ENCODE measurements at places on chromosomes 2 and 18.

- DNase-seq = no peak
Observed at GRCh38 chr2:26874514-26874913, 26.6 kb downstream of the DPYSL5 start.

GRCh38 chr2:222656526-222657446 lies 894 bp upstream of the FARSB start:
- DNase-seq = no peak

- no peak for DNase-seq
Observed at GRCh38 chr18:63619661-63620060, 24.4 kb downstream of the SERPINB4 start.

- DNase-seq = no peak
Observed at GRCh38 chr2:104850361-104851290, 3.3 kb upstream of the POU3F3 start.

DNA sequence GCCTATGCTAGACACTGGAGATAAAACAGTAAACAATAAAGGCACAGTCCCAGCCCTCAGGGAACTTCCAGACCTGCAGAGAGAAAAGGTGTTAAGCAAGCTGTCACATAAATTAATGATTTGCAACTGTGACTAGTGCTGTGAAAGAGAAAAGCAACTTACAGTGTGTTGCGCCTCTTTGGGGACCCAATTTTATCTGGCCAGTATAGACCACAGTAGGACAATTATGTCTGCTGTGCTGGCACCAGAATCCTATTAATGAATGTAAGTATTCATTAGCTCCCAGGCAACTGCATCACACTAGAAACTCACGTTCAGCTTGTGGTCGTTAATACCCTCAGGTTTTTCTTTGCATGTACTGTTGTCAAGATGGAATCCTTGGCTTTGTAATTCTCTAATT lies 55.3 kb upstream of the CHST9 start:
- DNase-seq = no peak

DNA sequence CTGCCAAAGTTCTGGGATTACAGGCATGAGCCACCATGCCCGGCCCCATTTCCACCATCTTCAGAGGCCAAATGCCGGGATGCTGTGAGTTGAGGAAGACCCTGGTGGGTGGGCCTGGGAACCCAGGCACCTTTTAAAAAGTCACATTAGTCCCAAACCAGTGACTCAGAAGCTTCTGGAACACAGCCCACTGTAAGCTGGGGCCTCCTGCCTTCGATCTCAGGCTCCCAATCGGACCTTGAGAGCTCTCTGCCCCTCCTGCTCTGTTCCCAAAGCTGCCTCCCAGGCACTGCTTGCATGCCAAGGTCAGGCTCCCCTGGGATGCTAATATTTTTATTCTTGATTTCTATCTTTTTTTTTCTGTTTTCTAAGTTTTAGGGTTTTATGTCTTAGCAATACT lies 4.2 kb downstream of the ADCY3 start:
- DNase-seq = no peak

DNA sequence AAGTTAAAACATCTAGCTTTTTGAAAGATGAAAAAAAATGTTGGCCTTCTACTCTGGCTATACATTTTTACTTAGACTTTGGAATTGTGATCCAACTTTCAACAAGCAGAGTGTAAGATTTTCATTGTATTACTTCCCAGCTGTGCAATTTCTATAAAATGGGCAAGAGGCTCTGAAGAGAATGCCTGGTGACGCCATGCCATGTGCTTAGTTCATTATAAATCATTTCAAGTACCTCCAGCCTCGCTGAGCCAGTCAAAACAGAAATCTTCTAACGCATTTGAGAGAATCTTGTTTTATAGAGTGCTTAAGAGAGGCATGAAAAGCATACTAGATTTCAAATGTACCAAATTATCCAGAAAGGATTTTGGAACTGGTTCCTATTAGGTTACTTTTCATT lies 10.1 kb upstream of the STK17B start:
- DNase-seq = no peak

DNA sequence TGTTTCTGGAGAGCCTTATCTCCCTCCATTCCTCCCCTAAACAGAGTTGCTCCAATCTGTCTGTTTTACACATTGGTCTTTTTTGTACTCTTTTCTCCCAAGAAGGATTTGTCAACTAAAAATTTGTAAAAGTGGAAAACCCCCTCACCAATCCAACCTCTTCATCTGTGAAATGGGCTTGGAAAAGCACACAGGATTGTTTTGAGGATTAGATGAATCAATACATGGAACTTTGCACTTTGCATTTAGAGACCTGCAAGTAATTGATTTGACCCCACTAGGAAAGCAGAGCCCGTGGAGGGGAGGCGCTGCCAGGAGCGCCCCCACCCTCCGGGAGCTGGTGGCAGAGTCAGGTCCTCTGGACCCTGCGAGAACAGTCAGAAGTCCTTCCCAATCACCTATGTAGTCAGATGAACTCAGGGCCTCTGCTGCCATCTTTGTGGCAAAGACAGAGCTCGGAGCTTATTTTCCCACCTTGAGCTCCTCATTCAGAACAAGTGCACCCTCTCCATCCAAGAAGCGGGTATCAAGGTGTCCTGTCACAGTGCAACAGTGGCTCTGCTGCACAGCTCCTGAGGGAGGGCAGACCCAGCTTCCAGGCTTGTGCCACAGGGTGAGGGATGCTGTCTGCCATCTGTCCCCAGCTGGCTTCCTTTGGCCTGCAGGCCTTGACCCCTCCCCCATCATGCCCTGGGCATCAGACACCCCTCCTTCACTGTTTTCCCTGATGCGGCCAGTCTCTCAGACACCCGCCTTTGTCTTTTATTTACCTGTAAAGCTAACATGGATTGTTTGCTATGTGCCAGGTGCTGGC lies 1.7 kb upstream of the TMEM185B start:
- no peak for DNase-seq

- no peak for DNase-seq
Observed at GRCh38 chr18:59141294-59142068, 1.8 kb downstream of the SEC11C start.

DNA sequence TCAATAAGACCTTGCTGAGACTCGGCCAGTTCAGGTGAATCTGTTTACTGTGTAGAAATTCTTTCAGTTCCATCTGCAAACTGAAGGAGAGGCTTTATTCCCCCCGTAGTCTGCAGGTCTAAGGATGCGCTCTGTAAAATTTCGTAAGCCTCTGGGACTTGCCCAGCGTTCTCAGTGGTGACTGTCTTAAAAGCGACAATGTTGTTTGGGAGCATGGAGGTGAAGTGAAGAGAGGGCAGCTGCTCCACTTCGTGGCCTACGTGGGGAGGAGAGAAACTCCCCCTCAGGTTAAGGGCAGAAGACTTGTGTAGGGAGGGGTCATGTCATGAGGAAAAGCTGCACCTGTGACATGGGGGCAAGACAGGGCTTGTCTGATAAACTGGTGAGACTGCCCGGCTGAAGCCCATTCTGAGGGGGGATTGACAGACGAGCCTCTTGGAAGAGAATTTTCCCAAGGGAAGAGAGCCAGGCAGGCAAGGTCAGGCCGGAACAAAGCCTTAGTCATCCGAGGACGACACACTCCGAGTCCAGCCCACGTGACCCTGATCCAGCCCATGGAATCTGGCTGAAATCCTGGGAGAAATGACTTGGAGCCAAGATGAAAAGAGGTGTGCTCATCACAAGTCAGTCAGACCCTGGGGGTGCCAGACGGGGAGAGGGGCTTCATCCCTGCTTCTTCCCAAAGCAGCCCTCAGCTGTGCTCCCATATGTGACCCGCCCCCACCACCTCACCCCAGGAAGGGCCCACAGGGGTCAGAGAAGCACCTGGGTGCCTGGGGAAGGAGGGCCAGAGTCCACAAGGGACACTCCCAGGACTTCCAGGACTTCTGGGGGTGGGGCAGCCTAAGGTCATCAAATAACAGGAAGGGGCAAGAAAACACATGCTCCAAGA lies 88.5 kb upstream of the SH3BP4 start:
- no peak for DNase-seq

DNA sequence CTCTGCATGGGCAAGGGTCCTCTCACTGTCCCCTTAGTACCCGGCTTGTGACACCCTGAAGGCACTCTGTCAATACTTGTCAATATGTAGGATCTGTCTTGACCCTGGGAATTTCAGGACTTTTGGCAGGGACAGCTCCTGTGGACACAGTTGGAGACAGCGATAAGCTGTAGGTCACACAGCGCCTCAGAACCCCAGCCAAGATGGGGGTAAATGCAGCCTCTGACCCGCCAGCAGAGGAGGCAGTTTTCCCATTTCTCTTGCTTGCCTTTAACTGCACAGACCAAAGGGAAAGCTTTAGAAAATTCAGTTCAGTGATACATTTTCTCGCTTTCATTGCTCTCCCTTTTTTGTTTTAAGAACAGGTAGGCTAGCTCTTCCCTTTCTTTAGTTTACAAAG lies 54.8 kb upstream of the KLHL29 start:
- DNase-seq = no peak

DNA sequence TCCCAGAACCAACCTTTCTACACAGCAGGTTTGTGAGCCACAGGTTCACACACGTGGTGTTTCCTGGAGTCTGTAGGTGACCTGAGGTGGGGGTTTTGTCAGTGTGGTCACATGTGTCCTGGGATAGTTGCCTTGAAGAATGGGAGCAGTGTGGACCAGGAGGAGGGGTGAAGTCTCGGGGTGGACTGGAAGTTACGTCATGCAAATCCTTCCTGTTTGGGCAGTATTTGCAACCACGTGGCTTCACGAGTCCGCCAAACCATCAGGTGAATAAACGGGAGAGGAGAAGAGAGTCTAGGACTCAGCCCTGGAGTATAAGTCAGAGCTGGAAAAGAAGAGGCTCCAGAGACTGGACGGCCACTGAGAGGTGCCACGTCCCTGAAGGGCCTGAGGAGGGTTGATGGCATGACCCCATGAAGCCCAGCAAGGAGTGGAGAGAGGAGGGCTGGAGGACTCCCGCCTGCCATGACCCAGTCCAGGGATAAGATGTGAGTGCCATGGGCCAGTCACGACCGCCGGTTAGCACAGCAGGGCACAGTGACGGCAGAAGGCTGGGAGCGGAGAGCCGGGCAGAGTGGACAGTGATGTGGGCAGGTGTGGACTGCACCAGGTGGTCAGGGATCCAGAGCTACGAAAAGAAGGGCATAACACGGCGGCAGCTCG lies 16.5 kb downstream of the LPIN1 start:
- DNase-seq = no peak

GRCh38 chr2:42794271-42795046 lies 2.1 kb upstream of the HAAO start:
- no peak for DNase-seq

DNA sequence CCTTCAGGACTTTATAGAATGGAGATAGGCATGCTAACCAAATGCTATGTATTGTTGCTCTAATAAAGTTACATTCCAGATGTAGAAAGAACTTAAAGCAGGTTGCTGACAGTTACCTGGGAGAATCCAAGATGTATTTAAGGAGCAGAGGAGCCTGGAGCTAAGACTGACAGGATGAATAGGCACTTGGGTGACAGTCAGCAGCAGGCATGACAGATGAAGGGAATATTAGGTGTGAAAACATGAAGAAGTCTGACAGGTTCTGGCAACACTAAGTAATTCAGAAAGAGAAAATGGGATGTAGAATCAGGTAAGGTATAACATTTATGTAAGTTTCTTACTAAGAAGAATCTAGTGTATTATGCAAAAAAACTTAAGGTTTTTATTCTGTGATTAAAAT lies 232.0 kb downstream of the DSC3 start:
- DNase-seq = no peak

DNA sequence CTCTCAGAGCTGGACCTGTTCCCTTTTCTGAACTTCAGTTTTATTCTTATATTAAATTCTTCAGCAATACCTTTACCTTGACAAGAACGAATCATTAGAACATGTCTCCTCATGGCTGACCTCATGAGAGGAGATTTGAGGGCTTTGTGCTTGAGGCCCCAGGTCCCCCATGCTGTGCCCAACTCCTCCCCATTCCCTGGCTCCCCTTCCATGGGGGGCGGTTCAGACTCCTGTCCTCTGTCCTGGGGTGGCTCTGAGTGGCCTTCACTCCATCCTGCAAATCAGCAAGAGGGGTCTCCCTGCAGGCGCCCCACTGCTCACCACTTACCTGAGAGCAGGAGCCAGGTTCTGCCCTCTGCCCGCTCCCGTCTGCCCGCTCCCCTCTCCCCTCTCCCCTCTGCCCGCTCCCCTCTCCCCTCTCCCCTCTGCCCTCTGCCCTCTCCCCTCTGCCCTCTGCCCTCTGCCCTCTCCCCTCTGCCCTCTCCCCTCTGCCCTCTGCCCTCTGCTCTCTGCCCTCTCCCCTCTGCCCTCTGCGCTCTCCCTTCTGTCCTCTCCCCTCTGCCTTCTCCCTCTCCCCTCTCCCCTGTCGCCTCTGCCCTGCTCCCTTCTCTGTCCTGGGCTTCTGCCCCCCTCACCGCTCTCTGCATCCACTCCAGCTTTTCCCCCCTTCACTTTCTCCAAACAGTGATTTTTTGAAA lies 98.7 kb upstream of the ALKAL2 start:
- no peak for DNase-seq

- no peak for DNase-seq
Observed at GRCh38 chr2:107719836-107720235, 106.9 kb upstream of the RGPD4 start.

DNA sequence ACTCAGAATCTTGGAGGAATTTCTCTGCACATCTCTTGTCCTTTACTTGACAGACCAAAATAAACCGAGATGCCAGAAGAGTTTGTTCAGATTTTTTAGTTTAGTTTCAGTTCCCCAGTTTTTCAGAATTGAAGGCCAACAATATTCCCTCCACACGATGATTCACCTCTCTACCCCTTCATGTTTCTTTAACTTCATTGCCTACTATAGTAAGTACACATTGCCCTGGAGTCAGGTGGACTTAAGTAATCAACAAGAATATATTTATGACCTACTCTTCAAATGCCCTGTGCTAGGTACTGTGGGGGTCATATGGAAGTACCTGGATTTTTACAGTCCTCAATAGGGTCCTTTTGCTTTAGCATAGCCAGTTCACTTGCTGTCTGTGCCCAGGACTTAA lies 79.6 kb upstream of the CTLA4 start:
- no peak for DNase-seq

DNA sequence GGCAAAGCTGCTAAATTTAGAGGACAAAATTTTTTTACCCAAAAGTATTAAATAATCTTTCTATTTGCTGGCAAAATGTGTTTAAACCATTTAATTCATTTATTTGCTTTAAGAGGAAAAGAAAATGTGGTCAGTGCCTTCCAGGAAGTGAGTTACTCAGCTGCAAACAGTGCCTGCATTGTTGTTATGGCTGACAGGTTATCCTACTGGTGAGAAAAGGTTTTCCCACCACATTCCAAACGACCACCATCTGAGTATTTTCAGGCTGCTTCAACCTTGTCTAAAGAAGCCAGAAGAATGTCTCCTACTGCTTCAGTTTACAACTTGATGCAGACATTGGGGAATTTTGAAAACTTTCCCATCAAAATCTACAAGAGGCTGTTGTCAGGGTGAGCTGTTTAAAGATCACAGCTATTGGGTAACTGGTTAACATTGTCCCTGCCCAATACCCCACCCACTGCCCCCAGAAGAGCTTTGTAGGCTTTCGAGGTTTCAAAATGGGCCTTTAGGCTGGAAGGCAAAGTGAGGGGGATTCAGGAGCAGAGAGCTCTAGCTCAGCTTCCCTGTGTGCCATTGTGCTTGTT lies 461.3 kb upstream of the FANCL start:
- DNase-seq = no peak

- DNase-seq = no peak
Observed at GRCh38 chr18:10476338-10476791, 21.9 kb downstream of the APCDD1 start.
